ENCODE measurements at places on chromosomes 16 and 17. TPM values are rescaled to one million over a fixed set of nuclear protein-coding genes. Genes with fewer than 3 reads are reported as not detected.
A peak's percentile ranks its signal among the peaks of the same experiment; 100 is the strongest.

DNA sequence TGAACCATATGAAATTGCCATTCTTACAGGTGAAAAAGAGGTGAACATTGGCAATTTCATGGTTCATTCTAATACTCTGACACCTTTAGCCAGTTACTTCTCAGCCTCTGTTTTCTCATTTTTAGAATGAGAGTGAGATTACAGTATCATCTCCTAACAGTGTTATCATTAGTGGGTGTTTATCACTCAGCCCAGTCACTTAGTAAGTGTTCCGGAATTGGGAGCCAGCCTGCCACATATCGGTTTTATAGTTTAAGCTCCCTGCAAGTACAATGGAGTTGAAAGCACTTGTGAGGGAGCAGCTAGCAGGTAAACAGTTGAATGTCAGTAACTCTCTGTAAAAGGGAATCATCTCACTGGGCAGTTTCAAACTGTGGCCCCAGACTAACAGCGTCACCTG, 583.1 kb upstream of the HSBP1 start:
- no peaks in the 10 kb centered on the region for H3K27me3 ChIP-seq
- no peaks in the 10 kb centered on the region for H3K4me1 ChIP-seq
- DNase-seq = no peak
- no peaks in the 10 kb centered on the region for H3K36me3 ChIP-seq

TP53TG3 gene
- polyA plus RNA-seq = not detected

NRN1L gene
- polyA plus RNA-seq = 4.4 TPM

DNA sequence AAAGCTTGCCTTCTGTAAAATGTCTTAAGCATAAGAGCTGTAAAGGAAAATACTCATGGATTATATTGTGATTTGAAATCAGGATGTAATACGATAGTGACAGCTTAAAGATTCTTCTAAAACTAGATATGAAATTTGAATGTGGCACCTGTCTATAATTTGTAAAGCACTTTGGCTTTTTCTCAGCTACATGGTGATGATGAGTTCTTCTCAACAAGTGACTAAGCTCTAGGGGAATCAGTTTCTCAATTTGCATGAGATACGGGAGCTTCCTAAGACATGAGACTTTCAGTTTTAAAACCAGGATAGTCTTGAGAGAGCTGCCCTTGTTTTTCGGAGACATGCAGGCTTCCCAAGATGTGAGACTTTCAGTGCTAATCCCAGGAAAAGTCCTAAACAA, 439.2 kb downstream of the CDH13 start:
- no peak for DNase-seq
- no peaks in the 10 kb centered on the region for H3K4me1 ChIP-seq
- no peak overlapping the region for H3K27ac ChIP-seq
- no peaks in the 10 kb centered on the region for H3K27me3 ChIP-seq
- H3K36me3 ChIP-seq = no peaks in the 10 kb centered on the region

DNA sequence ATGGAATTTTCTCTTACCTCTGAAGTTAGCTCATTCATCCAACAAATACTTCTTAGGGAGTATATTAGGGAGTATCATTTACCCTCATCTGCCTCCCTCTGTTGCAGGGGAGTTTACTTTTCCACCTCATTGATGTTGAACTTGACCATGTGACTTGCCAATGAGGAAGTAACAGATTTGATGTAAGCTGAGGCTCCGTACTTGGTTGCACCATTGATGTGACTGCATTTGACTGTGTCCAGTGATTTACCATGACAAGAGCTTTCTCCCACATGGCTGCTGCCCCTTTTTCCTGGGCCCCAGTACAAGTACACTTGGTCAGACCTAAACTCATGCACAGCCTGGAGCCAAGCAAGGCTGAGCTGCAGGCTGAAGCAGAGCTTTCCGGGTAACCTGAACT, 81.6 kb upstream of the HS3ST2 start:
- H3K4me3 ChIP-seq = no peak overlapping the region
- no peaks in the 10 kb centered on the region for H3K36me3 ChIP-seq
- no peak overlapping the region for H3K27ac ChIP-seq
- no peak for DNase-seq

GRCh38 chr17:31587462-31587861, 196.0 kb downstream of the RAB11FIP4 start:
- H3K27me3 ChIP-seq = no peaks in the 10 kb centered on the region
- H3K4me3 ChIP-seq = no peak overlapping the region
- peaks cover 8% of the 10 kb centered on the region for H3K4me1 ChIP-seq
- H3K36me3 ChIP-seq = no peaks in the 10 kb centered on the region
- peak; percentile 35 for DNase-seq

DNA sequence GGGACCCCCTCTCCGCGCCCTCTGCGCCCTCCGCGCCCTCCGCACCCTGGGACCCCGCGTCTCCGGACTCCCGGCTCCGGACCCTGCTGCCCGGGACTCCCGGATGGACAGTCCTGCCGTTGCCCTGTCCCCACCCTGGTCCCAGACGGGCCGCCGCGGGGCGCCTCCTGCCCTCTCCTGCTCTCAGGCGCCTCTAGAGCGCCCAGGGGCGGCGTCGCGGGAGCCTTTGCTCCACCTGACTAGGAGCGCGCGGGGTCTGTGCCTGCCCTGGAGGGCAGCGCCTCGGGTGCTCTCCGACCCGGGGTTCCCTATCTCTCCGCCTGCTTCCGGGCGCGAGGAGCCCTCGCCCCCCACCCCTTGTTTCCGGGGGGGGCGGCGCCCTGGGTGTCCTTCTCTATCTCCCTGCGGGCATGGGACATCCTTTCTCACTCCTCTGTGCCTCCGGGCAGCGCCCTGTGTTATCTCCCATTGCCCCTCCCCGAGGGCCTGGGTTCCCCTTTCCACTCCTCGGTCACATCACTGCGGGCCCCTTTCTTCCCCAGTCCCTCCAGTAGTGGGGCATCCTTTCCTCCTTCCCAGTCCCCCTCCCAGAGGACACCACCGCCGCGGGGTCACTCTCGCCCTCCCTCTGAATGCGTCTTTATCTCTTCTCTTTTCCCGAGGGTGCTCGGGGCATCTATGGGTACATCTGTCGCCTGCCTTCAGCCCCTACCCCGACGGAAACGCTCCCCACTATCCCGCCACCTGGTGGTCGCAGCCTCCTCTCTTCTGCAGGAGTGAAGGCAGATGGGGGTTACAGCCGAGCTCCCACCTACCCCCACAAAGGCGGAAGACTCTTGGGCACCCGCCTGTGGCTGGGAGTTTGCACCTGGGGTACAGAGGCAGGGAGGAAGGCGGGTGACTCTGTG, 875 bp downstream of the PRKCB start:
- no peaks in the 10 kb centered on the region for H3K36me3 ChIP-seq
- peak; percentile 94 for DNase-seq
- H3K4me3 ChIP-seq = peak overlapping the region; percentile 82

- H3K4me3 ChIP-seq = peak within 1 kb of the TSS; percentile 70
- H3K27me3 ChIP-seq = no peaks in the 10 kb centered on the region
- peaks cover 39% of the 10 kb centered on the region for H3K36me3 ChIP-seq
- DNase-seq = peak; percentile 87
These were observed at the start of gene TMEM88 for GRCh38 chr17:7854851-7855659. TSS of gene TMEM88 (plus strand) at chr17:7855066. CDS start at chr17:7855075, 9 bp downstream.

SERPINF2 gene
- polyA plus RNA-seq = 3.5 TPM

ATP1B2 gene
- 0.54 TPM for polyA plus RNA-seq

Data from spleen (tissue), 13 donors.